ENCODE measurements at places on chromosomes 2 and 18. TPM values are rescaled to one million over a fixed set of nuclear protein-coding genes. Genes with fewer than 3 reads are reported as not detected.

The ARHGAP25 gene
- total RNA-seq, result 5.8 TPM

The COLEC11 gene
- 0.83 TPM for total RNA-seq

The PSMA8 gene
- not detected for total RNA-seq

- peaks cover 4% of the 10 kb centered on the region for H3K4me1 ChIP-seq
- H3K27ac ChIP-seq, result no peak overlapping the region
- DNase-seq, result no peak
- H3K4me3 ChIP-seq, result no peak overlapping the region
- H3K36me3 ChIP-seq, result no peaks in the 10 kb centered on the region
- H3K27me3 ChIP-seq, result peaks cover 15% of the 10 kb centered on the region
Measured at GRCh38 chr2:242029422-242030225, 160.1 kb downstream of the RTP5 start.

The TMEM163 gene
- total RNA-seq, result not detected

The RSAD2 gene
- 1.7 TPM for total RNA-seq

GRCh38 chr2:198807131-198807530 lies 650.6 kb downstream of the SATB2 start:
- no peaks in the 10 kb centered on the region for H3K36me3 ChIP-seq
- H3K4me3 ChIP-seq, result no peak overlapping the region
- H3K27ac ChIP-seq, result no peak overlapping the region
- no peaks in the 10 kb centered on the region for H3K27me3 ChIP-seq

DNA sequence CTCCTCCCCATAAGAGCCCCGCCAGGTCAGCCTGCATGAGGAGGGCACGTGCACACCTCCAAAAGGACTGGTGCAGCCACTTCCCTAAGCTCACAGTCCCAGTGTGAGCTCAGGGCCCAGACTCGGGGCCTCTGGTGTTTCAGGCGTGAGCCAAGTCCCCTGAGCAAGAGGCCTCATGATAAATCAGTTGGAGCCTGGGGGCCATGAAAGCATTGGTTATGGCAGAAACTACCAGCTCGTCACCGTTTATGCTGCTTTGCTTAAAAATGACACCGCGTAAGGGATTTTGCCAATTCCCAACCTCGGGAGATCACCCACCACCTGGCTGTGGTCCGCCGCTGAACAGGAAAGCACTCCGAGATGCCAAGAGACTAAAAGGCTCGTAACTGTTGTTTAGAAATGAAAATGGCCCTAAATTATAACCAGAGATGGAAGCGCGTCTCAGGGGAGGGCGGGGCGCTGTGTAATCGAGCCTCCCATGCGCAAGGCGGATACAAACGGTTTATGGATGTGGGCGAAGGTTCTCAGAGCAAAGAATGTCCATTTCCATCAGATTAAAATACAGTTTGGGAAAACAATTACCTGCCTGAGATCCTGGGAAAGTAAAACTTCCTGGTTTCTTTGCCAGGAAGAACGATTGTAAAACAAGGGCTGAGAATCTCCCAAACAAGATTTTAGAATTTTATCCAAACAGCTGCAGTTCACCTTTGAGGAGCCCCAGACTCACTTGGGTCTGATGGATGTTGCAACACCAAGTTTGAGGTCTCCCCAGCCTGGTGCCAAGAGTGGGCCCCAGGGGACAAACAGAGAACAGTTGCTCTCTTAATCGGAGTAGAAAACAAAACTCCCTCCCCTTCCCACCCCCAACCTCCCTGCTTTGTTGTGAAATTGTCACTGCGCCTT lies 141.4 kb downstream of the BCL2 start:
- no peak for DNase-seq
- no peak overlapping the region for H3K27ac ChIP-seq
- no peaks in the 10 kb centered on the region for H3K4me1 ChIP-seq
- no peaks in the 10 kb centered on the region for H3K36me3 ChIP-seq

DNA sequence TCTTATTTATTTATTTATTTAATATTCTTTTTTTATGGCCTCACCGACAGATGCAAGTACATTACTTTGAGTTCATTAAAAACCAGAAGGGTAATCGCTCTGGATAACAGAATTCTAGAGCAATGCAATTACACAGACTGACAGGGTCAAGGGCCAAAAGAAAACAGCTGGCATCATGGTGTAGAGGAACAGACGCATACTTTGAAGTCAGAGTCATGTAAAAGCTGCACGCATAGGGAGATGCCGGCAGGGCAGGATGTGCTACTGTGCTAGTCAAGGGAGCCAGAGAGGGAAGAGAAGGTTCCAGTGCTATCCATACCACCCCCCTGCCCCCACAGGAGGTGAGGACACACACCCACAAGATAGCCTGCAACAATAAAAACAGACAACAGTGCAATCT lies 115.2 kb upstream of the TFCP2L1 start:
- no peaks in the 10 kb centered on the region for H3K36me3 ChIP-seq
- no peak overlapping the region for H3K27ac ChIP-seq
- H3K4me3 ChIP-seq, result no peak overlapping the region
- no peaks in the 10 kb centered on the region for H3K4me1 ChIP-seq
- peak; percentile 36 for DNase-seq

- peaks cover 2% of the 10 kb centered on the region for H3K4me1 ChIP-seq
- H3K27me3 ChIP-seq, result no peaks in the 10 kb centered on the region
- H3K27ac ChIP-seq, result no peak overlapping the region
- H3K4me3 ChIP-seq, result peak overlapping the region; percentile 63
- H3K36me3 ChIP-seq, result no peaks in the 10 kb centered on the region
Measured at GRCh38 chr2:99140860-99141109, 722 bp upstream of the C2orf15 start.
